ENCODE measurements at places on chromosomes 16 and 17.

DNA sequence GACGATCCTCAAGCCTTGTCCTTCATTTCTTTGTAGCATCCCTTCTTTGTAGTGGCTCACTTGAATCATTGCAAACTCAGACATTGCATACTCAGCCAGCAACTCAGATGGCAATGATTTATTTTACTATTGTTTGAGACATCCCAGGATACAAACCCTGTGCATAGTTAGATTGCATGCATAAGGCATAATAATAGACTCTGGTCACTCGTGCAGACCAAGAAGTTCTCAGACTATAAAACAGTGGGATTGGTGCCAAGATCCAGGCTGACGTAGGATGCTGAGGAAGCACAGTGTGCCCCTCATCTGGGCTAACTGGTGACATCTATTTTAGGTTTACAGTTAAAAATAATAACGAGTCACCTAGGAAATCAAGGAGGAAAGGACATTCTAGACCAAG, 142.3 kb downstream of the PMP22 start:
- no peak for ATAC-seq

DNA sequence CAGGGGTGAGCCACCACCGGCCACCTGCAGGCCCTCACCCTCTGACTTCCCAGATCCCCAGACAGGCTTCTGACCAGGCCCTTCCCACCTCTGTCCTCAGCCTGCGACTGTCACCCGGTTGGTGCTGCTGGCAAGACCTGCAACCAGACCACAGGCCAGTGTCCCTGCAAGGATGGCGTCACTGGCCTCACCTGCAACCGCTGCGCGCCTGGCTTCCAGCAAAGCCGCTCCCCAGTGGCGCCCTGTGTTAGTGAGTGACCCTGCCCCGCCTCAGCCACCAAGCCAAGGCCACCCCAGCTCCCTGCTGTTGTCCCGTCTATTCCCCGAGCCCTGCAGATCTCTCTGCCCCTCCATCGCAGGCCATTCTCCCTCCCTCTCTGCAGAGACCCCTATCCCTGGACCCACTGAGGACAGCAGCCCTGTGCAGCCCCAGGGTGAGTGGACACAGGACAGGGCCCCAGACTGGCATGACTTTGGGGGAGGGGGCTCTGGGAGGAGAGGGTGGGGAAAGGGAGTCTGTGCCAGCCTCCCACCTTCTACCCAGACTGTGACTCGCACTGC, 1.9 kb downstream of the NTN3 start:
- ATAC-seq, result no peak

DNA sequence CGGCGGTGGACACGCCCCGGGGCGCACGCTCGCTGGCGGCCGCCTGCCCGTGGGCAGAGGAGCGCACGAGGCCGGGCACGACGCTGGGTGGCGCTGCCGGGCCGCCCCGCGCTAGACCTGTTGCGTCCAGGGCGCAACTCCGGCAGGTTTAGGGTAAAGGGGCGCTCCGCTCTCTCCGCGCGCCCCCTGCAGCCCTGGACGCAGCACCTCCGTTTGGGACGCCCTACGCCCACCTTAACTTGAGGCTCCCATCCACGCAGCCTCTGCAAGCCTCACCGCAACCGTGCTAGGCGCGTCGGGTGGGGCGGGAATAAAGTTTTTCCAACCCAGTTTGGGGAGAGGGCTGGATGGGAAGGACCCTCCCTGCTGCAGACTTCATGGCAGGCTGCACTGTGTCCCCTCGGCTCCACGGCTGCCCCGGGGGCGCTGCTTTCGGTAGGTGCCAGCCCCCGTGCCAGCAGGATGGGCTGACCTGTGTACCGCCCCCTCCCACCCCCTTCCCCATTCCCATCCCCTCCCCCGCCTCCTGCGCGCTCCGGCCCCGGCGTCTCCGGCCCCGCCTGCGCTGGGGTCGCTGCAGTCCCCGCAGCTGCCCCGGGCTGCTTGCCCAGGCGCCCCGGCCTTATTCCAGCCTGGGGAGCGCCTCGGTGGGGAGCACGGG, at the start of gene SYT17:
Gene SYT17 (plus strand): TSS at position 531 of the 661 bp plus-strand sequence. CDS start 407 bp downstream, outside the sequence.
- ATAC-seq, result peak; percentile 49

DNA sequence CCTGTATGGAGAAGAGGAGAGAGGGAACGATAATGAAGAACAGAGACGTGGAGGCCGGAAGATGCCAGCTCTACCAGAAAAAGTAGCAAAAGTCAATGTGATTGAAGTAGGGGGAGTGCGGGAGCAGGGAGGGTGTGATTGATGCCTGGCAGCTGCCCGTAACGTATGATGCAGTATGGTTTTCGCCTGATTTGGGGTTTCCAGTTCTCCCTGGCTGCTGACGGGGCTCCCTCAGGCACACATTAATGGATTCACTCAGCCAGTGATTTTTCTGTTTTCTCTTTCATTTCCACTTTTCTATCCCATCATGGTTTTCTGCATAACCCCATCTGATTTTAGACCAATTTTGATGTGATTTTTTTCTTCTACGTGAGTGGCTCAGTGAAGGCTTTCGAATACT, 62.1 kb downstream of the PRKCA start:
- ATAC-seq, result peak; percentile 48

DNA sequence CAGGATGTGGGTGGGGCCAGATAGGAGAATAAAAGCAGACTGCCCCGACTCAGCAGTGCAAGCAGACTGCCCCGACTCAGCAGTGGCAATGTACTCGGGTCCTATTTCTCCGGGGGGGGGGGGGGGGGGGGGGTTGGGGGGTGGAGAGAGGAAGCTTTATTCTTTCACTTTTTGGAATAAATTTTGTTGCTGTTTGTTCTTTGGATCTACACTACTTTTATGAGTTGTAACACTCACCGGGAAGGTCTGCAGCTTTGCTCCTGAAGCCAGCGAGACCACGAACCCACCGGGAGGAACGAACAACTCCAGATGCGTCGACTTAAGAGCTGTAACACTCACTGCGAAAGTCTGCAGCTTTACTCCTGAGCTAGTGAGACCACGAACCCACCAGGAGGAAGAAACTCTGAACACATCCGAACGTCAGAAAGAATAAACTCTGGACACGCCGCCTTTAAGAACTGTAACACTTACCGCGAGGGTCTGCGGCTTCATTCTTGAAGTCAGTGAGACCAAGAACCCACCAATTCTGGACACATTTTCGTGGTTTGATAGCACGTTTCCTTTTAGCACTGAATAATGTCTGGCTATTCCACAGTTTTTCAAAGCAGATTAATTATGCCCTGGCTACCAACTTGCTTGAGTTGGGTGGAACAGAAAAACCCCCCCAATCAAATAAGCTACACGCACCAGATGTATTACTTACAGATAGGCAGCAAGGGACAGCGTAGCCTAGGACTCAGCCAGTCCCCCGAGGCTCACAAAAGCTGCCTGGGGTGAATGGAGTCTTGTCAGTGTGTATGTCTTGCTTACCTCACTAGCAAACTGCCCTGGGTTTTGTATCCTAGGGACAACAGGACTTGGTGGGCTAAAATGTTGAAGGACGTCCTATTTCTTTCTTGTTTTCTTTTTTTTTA, 11.9 kb downstream of the FZD2 start:
- peak; percentile 27 for ATAC-seq

DNA sequence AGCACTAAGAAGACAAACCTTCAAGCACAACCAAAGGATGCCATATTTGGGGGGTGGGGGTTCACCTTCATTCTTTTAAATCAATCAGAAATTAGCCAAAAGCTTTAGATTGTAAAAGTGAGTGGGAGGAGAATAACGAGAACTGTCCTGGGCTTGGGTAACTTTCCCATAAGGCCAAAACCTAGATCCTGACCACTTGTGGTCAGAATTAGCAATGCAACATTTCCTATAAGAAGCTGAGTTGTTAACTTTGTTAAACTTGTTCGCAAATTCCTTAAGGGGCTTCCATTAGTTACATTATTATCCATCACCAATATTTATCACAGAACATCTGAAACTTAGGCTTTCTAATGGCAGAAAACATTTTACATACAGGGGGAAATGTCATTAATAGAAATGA, 25.1 kb downstream of the STAT5B start:
- no peak for ATAC-seq

DNA sequence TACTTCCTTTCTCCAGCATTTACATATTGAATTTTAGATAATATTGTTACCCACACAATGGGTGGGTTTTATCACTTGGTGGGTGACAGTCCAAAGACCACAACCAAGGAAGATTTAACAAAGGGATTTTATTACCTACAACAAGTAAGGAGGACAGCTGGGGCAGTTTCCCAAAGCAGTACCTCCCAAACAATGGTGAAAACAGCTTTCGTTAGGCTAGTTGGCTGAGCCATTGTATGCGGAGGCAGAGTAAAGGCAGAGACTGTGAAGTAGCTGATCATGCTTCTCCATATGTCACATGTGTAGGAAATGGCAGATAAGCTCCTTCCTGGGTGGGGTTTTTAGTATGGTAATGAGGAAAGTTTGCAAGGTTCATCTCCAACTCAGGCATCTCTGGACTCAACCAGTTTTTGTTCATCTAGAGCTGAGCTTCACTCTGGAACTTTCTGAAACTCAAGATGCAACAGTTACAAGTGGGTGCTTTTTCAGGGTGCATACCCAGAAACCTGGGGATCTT, 104.3 kb upstream of the PSMD7 start:
- ATAC-seq, result no peak

- ATAC-seq, result peak; percentile 57
These were observed 4.0 kb downstream of the BPTF start for GRCh38 chr17:67829331-67829730.

- no peak for ATAC-seq
These were observed 992 bp upstream of the CACNG4 start for GRCh38 chr17:66963521-66963908.

GRCh38 chr16:83830091-83830768, 22.5 kb downstream of the HSBP1 start:
- ATAC-seq, result no peak

- no peak for ATAC-seq
These were observed 18.9 kb downstream of the TMC5 start for GRCh38 chr16:19436540-19436939.

DNA sequence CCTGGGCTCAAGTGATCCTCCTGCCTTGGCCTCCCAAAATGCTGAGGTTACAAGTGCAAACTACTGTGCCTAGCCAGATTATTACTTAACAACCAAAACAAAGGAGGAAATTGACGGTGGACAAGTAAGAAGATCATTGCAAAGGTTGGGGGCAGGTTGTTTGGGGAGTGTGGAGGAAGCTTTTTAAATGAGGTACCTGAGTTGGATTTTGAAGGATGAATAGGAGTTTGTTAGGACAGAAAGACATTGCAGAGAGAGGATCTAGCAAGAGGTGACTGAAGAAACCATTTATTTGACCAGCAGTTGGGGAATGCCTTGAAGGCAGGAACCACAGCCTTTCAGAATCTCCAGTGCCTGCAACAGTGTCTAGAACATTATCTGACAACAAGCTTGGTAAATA, 51.3 kb downstream of the ABCC1 start:
- no peak for ATAC-seq

DNA sequence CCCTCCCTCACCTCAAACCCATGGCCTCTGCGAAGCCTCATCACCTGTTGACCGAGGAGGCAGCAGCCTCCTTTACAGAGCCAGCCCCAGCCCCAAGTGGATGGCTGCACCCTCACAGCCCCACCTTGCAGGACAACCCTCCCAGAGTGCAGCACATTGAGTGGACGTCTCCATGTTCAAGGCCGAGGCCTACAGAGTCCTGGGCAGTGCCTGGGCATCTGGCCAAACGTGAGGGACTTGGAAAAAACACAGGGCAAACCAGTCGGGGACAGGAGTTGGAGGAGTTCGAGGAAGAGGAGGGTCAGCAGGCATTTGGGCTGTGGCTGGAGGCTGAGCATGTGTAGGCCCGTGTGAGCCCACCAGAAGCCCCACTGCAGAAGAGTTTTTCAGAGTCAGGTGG, 39.6 kb downstream of the ACTG1 start:
- no peak for ATAC-seq

DNA sequence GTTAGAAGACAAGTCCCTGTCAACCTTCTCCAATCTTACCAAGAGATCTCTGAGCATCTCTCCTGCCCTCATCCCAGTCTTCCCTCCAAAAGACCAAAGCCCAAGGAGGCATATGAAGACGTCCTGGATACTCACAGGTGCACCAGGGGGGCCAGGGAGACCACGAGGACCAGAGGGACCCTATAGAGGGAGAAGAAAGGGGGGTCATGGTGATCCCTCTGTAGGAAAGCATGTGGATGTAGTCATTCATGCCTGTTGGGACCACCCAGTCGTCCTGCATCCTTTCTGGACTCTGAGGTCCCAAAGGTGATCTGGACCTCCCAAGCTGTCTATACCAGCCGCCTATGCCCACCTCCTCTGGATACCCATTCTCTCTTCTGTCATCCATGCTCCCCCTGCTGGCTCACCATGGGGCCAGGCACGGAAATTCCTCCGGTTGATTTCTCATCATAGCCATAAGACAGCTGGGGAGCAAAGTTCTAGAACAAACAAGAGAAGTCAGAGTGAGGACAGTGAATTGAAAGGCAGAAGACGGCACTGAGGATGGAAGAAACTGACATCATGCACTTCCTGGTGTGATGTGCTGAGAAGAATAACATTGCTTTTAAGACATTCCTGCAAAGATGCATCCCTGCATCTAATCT, 3.3 kb downstream of the COL1A1 start:
- ATAC-seq, result no peak

DNA sequence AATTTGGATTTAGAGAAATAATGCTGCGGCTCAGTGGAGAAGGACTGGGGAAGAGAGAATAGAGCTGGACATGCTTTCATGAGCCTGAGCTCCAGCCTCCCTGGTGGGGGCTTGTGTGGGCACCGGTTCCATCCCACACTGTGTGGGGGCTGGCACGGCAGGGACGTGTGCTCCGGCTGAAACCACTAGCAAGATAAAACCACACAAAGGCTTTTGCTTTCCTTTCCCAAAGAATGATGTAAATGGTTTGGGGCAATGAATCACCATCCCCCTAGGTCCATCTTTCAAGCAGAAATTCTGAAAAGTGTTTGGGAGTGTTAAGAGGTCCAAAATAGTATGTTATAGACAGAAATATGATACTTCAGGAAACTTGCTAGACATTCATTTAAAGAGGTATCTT, 77.0 kb downstream of the CDH11 start:
- no peak for ATAC-seq

DNA sequence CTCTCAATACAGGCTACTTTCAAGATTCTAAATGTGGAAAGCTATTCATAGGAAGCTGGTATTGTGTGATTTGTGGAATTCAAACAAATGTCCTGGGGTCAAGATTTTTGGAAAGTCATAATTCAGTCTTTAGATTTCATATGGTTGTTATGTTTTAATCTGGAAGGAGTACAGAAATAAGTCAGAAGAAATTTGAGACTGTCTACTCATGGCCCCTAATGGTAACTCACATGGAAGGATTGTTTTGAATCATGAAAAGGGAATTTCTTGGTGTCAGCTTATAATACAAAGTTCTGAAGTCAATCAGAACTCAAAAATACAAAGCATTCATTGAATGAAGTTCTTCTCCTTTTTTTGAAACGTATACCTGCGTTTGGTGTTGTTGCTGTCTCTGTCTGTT, 3.1 kb downstream of the KCNJ2 start:
- ATAC-seq, result no peak

Measured in activated CD4-positive, CD25-positive, alpha-beta regulatory T cell treated with anti-CD3 and anti-CD28 coated beads, Interleukin-2, amount 50 U/mL, for 24 hours (primary cell).